ENCODE measurements at places on chromosomes 3 and 15. TPM values are rescaled to one million over a fixed set of nuclear protein-coding genes. Genes with fewer than 3 reads are reported as not detected.
A peak's percentile ranks its signal among the peaks of the same experiment; 100 is the strongest.

DNA sequence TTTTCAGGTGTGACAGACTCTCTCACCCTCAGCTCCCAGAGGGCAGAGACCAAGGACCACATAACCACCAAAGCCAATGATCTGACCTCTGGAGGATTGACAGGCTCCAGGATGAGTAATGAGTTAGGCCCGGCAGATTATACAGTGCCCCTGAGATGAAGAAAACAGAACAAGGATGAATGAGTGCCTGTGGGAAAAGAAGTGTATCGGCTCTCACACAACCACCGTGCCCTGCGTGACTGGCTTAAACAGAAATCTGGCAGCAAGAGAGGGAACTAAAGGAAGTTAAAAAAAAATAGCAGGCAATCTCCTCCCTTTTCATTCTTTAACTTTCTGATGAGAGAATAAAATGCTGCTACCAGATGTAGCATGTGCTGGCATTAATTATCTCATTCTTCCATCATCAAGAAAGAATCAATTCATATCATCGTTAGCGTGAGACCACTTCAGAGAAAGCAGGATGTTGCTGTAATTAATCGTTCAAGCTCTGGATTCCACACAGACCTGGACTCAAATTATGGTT, 227.5 kb upstream of the COL8A1 start:
- no peaks in the 10 kb centered on the region for H3K27me3 ChIP-seq
- no peaks in the 10 kb centered on the region for H3K36me3 ChIP-seq
- H3K4me1 ChIP-seq, result no peaks in the 10 kb centered on the region

DNA sequence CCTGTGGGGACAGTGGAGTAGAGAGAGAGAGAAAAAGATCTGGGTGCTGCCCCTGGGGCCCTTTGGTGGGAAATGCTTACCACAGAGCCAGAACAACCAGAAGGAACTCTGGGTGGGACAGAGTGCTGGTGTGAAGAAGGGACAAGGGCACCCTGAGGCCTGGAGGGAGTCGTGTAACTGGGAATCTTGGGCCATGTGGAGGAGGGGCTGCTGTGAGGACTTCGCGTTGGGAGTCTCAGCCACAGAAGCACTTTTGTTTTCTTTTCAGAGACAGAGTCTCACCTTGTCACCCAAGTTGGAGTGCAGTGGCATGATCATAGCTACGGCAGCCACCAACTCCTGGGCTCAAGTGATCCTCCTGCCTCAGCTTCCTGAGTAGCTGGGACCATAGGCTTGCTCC, 24.3 kb downstream of the XYLB start:
- DNase-seq, result no peak
- H3K27me3 ChIP-seq, result no peaks in the 10 kb centered on the region
- no peaks in the 10 kb centered on the region for H3K36me3 ChIP-seq
- H3K4me3 ChIP-seq, result no peak overlapping the region
- H3K27ac ChIP-seq, result no peak overlapping the region
- H3K4me1 ChIP-seq, result no peaks in the 10 kb centered on the region

The TAMM41 gene
- 17.5 TPM for total RNA-seq

DNA sequence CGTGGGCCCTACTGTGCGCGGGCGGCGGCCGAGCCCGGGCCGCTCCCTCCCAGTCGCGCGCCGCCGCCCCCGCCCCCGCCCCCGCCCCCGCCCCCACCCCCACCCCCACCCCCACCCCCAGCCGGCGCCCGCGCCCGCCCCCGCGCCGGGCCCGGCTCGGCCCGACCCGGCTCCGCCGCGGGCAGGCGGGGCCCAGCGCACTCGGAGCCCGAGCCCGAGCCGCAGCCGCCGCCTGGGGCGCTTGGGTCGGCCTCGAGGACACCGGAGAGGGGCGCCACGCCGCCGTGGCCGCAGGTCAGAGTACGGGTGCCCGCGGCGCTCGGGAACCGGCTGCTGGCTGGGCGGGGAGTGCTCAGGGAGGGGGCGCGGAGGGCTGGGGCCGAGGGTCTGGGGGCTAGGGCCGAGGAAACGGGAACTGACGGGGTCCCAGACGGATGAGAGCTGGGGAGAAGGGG, 1.1 kb upstream of the PPARG start:
- DNase-seq, result peak; percentile 62
- peak overlapping the region; percentile 55 for H3K4me3 ChIP-seq
- H3K27me3 ChIP-seq, result peaks cover 44% of the 10 kb centered on the region
- no peaks in the 10 kb centered on the region for H3K36me3 ChIP-seq
- H3K4me1 ChIP-seq, result no peaks in the 10 kb centered on the region
- H3K27ac ChIP-seq, result no peak overlapping the region

DNA sequence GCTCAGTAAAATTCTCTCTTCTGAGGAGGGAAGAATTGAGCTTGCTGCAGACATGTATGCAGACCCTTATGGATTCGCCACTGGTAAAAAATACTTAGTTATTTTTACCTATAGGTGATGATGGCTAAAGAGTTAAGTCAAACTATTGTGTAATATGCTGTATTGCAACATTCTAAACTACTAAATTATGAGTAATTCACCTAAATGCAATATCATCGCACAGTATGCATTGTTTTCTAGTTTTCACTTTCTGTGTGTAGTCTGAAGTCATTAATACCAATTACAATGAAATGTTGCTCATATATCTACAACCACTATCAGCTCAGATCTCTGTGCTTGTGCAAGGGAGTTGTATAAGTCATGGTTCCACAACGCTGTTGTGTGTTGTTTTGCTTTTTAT, 48.7 kb upstream of the ROBO2 start:
- H3K27me3 ChIP-seq, result no peaks in the 10 kb centered on the region
- 0 out of 2 replicates have a peak, but pooled peaks cover 4% of the 10 kb centered on the region for H3K4me1 ChIP-seq
- no peak overlapping the region for H3K4me3 ChIP-seq
- H3K27ac ChIP-seq, result no peak overlapping the region

DNA sequence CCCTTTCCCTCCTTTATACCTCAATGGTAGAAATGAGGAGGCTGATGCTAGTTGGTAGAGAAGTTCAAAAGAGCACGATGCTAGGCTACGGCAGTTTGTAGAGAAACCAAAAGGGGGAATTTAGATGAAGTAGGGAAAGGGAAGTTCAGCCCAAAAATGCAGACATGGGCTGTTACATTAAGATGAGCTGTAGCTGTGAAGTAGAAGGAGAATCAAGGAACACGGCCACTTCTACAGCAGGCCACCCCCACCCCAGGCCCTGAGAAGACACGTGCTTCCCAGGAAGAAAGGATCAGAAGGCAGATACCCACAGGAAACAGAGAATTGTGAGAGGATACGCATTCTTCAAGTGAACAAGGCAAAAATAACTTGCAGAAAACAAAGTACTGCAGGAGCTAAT, 2.1 kb upstream of the PARP14 start:
- H3K4me1 ChIP-seq, result peaks cover 6% of the 10 kb centered on the region
- no peak for DNase-seq
- H3K36me3 ChIP-seq, result no peaks in the 10 kb centered on the region
- no peak overlapping the region for H3K4me3 ChIP-seq

DNA sequence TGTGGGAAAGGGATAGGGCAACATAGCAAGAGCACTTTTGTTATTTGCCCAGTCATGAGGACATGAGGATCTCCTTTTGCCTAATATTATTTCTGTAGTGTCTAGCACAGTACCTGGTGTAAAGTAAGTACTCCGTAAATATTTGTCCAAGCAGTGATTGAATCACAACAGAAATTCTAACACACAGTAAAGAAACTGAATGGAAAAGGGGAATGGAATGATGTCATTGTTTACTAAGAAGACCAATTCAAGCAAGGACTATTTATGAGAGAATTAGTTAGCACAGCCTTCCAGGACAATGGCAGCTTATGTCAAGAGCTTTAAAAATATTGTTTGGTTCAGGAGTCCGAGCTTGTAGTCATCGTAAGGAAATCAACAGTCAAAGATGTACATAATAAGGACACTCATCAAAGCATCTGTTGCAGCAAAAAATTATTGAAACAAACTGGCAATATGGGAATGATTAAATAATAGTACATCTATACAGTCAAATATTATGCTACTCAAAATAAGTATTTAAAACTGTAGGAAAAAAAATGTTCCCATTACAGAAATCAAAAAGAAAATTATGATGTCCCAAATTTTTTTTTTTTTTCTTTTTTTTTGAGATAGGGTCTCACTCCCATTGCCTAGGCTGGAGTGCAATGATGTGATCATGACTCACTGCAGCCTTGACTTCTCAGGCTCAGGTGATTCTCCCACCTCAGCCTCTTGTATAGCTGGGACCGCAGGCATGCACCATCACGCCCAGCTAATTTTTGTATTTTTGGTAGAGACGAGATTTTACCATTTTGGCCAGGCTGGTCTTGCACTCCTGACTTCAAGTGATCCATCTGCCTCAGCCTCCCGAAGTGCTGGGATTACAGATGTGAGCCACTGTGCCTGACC, 17.9 kb downstream of the CAPN7 start:
- H3K27ac ChIP-seq, result no peak overlapping the region
- no peak for DNase-seq
- no peaks in the 10 kb centered on the region for H3K4me1 ChIP-seq
- no peaks in the 10 kb centered on the region for H3K27me3 ChIP-seq

- no peak overlapping the region for H3K27ac ChIP-seq
- no peaks in the 10 kb centered on the region for H3K36me3 ChIP-seq
Measured at GRCh38 chr3:105970283-105970682, 101.5 kb upstream of the CBLB start.

GRCh38 chr3:17833786-17834559, 91.5 kb upstream of the TBC1D5 start:
- no peak overlapping the region for H3K27ac ChIP-seq
- no peaks in the 10 kb centered on the region for H3K27me3 ChIP-seq
- no peaks in the 10 kb centered on the region for H3K4me1 ChIP-seq
- H3K36me3 ChIP-seq, result no peaks in the 10 kb centered on the region

The GPR149 gene
- not detected for total RNA-seq

- H3K27ac ChIP-seq, result no peak overlapping the region
- H3K4me1 ChIP-seq, result no peaks in the 10 kb centered on the region
- H3K4me3 ChIP-seq, result no peak overlapping the region
- H3K27me3 ChIP-seq, result no peaks in the 10 kb centered on the region
- no peak for DNase-seq
Measured at GRCh38 chr3:176776622-176777175, 420.6 kb downstream of the TBL1XR1 start.

- DNase-seq, result peak; percentile 63
- peaks cover 80% of the 10 kb centered on the region for H3K27me3 ChIP-seq
- H3K4me1 ChIP-seq, result no peaks in the 10 kb centered on the region
- H3K36me3 ChIP-seq, result no peaks in the 10 kb centered on the region
- H3K4me3 ChIP-seq, result no peak overlapping the region
- no peak overlapping the region for H3K27ac ChIP-seq
Measured at GRCh38 chr15:45111390-45112142, 2.4 kb downstream of the DUOX2 start.

DNA sequence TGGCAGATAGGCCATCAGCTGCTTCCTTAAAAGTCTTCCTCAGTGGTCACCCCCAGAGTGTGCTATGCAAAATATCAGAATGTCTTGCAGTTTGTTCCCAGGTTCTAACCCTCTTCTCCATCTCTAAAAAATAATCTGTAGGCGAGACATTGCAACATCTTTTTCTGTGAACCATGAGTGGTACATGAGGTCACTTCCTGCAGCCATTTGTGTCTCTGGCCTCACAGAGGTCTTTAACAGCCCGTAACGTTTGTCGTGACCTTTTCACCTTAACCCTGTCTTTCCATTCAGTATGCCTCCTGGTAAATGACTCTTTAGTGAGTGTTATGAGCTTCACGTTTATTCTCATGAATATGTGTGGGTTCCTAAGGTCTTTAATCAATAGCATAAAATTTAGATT, 145.4 kb downstream of the KLHL25 start:
- H3K36me3 ChIP-seq, result peaks cover 4% of the 10 kb centered on the region
- DNase-seq, result no peak
- H3K4me3 ChIP-seq, result no peak overlapping the region

DNA sequence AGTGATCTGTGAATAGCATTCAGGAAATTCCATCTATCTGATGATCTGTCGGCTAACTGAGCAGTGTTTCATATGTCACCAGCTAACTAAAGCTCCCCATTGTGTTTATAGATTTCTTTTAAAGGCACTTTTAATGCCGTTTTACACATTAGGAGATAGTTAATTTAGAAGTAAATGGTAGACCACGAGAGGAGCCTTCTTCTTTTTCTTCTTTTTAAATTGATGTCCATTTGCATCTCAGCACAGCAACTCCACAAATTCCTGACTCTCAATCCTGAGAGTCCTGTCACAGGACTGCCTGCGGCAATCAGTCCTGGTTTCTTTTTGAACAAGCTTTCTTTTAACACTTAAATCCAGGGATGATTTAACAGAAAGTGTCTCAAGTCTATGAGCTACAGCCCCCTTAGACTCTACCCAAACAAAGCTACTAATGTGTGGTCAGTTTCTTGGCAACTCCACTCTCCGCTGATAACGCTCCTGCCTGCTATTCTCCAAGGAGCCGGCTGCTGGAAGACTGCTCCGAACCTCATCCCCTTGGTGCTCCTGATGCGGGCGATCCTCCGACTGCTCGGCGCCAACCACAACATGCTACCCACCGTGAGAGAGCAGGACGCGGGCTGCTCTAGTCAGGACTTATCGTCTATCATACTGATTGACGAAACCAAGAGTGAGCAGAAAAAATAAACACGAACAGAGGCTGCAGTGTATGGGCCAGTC, 421.4 kb downstream of the MECOM start:
- H3K36me3 ChIP-seq, result no peaks in the 10 kb centered on the region
- H3K27me3 ChIP-seq, result no peaks in the 10 kb centered on the region
- H3K4me1 ChIP-seq, result peaks cover 21% of the 10 kb centered on the region
- peak overlapping the region; percentile 34 for H3K4me3 ChIP-seq

GRCh38 chr3:30439451-30440053, 166.8 kb upstream of the TGFBR2 start:
- no peak overlapping the region for H3K4me3 ChIP-seq
- DNase-seq, result no peak
- no peaks in the 10 kb centered on the region for H3K27me3 ChIP-seq

- H3K4me3 ChIP-seq, result no peak overlapping the region
- no peak for DNase-seq
- no peaks in the 10 kb centered on the region for H3K36me3 ChIP-seq
- H3K27ac ChIP-seq, result no peak overlapping the region
- H3K4me1 ChIP-seq, result no peaks in the 10 kb centered on the region
- H3K27me3 ChIP-seq, result no peaks in the 10 kb centered on the region
Measured at GRCh38 chr15:32993285-32993684, 201.2 kb downstream of the FMN1 start.

DNA sequence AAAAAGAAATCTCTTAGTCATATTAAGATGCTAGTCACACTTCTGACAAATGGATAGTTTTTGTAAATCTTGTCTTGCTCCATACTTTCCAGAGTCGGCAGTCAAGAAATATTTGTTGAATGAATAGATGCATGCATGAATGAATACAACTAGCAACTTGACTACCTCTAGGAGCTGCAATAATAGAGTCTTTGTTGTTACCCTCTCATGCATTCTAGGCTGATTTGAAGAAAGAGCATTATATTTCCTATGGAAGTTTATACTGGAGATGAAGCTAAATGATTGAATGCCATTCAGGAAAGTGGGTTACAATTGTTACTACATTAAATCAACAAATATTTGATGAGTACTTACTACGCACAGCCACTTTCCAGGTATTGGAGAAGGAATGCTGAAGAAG, 18.1 kb upstream of the TRAT1 start:
- no peaks in the 10 kb centered on the region for H3K4me1 ChIP-seq
- H3K4me3 ChIP-seq, result no peak overlapping the region
- H3K36me3 ChIP-seq, result no peaks in the 10 kb centered on the region
- DNase-seq, result no peak

The CSK gene
- 51.7 TPM for total RNA-seq

GRCh38 chr15:51706291-51706690, 25.0 kb downstream of the SCG3 start:
- no peaks in the 10 kb centered on the region for H3K27me3 ChIP-seq
- H3K4me3 ChIP-seq, result no peak overlapping the region
- no peak for DNase-seq
- H3K27ac ChIP-seq, result no peak overlapping the region

GRCh38 chr3:52839892-52840545, 5.2 kb upstream of the MUSTN1 start:
- H3K27ac ChIP-seq, result no peak overlapping the region
- no peaks in the 10 kb centered on the region for H3K36me3 ChIP-seq
